ENCODE measurements at places on chromosomes 7 and 10. TPM values are rescaled to one million over a fixed set of nuclear protein-coding genes. Genes with fewer than 3 reads are reported as not detected.

The STEAP2 gene
- 29.1 TPM for total RNA-seq

GRCh38 chr10:29313071-29313470, 24.2 kb downstream of the LYZL1 start:
- no peak overlapping the region for H3K4me3 ChIP-seq
- H3K4me1 ChIP-seq = no peaks in the 10 kb centered on the region
- no peak overlapping the region for H3K27ac ChIP-seq
- no peak for DNase-seq

GRCh38 chr10:114715171-114715670, 57.1 kb upstream of the ABLIM1 start:
- no peaks in the 10 kb centered on the region for H3K36me3 ChIP-seq
- no peak overlapping the region for H3K4me3 ChIP-seq
- no peak for DNase-seq
- H3K27me3 ChIP-seq = no peaks in the 10 kb centered on the region
- no peaks in the 10 kb centered on the region for H3K4me1 ChIP-seq

The ADAM22 gene
- 1.7 TPM for total RNA-seq

GRCh38 chr10:15225511-15225910, 57.0 kb upstream of the NMT2 start:
- no peak overlapping the region for H3K27ac ChIP-seq
- no peaks in the 10 kb centered on the region for H3K4me1 ChIP-seq
- DNase-seq = no peak
- no peaks in the 10 kb centered on the region for H3K36me3 ChIP-seq
- H3K27me3 ChIP-seq = no peaks in the 10 kb centered on the region

- no peaks in the 10 kb centered on the region for H3K27me3 ChIP-seq
- no peaks in the 10 kb centered on the region for H3K36me3 ChIP-seq
- H3K27ac ChIP-seq = no peak overlapping the region
- H3K4me3 ChIP-seq = no peak overlapping the region
- no peak for DNase-seq
- no peaks in the 10 kb centered on the region for H3K4me1 ChIP-seq
These were observed 80.2 kb downstream of the VWDE start for GRCh38 chr7:12323415-12323814.

DNA sequence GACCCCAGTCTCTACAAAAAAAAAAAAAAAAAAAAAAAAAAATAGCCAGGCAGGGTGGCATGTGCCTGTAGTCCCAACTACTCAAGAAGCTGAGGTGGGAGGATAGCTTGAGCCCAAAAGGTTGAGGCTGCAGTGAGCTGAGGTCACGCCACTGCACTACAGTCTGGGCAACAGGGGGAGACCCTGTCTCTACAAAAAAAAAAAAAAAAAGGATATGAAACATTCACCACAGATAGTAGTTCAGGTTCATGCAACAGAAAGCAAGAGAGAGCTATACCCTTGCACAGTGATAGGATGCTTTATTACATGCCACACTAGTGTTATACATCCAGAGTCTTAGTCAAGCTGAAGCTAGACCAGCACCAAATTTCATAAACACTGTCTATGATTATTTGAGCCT, 148.4 kb upstream of the KAT6B start:
- H3K36me3 ChIP-seq = no peaks in the 10 kb centered on the region
- no peak overlapping the region for H3K4me3 ChIP-seq
- no peaks in the 10 kb centered on the region for H3K27me3 ChIP-seq
- H3K4me1 ChIP-seq = no peaks in the 10 kb centered on the region
- DNase-seq = no peak

DNA sequence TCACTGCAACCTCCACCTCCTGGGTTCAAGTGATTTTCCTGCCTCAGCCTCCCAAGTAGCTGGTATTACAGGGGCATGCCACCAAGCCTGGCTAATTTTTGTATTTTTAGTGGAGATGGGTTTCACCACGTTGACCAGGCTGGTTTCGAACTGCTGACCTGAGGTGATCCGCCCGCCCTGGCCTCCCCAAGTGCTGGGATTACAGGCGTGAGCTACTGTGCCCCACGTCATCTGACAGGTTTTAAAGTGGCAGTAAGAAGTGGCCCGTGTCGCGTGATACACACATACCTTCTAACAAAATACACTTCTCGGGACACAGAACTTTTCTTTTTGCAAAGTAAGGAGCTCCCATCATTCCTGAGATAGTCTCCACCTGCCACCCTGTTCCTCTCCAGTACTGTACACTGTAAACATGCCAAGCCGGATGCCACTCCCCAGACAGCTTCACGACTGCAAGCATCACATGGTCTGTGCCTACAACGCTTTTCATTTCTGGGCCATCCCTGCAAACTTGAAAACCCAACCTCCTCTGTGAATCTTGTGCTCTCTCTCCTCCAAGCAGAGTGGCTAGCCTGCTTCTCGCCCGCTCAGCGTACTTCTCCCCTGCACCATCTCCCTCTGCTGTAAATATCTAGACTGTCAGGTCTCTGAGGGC, 256.3 kb upstream of the KLF14 start:
- no peak overlapping the region for H3K4me3 ChIP-seq
- DNase-seq = no peak
- H3K27ac ChIP-seq = no peak overlapping the region

DNA sequence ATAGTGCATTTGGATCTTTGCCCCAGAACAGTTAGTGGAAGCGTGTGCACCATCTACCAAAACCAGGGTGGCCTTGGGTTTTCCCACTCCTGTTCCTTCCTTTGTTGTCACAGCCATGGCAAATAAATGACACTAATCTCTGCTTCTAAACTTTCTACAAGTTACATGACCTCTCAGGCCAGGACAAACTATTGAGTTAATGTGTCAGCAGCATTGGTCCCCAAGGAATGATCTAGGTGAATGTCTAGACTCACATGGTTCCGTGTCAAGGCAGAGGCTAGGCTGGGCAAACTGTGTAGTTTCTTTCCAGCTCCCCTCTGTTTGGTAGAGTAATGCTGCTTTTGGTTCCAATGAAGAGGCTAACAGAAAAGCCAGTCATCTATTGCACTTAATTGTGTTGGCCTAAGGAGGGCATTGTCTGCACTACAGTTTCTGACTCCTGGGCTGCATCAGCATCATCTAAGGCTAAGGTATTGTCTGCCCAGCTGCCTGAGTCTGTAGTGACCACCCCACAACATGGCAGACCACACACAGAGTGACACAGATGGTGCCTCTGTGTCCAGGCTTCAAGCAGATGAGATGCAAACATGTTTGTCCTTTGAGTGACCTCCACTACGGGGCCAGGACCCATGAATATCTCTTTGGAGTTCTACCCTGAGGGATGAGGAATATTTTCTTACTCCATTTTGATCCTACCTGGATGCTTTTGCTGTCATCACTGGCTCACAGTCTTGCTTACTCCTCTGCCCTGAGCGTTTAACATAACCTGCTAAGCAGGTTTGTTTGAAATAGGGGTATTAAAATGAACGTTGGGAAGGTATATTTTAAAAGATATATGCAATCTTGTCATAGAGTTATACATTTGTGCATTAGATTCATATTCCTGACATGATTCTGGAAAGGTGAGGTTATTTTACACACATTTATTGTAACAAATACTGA, 1.7 kb downstream of the CYP3A4 start:
- H3K27me3 ChIP-seq = no peaks in the 10 kb centered on the region
- H3K27ac ChIP-seq = no peak overlapping the region
- H3K36me3 ChIP-seq = no peaks in the 10 kb centered on the region
- H3K4me1 ChIP-seq = no peaks in the 10 kb centered on the region
- no peak overlapping the region for H3K4me3 ChIP-seq

GRCh38 chr10:35613597-35614226, 8.6 kb downstream of the GJD4 start:
- H3K27ac ChIP-seq = no peak overlapping the region
- peaks cover 2% of the 10 kb centered on the region for H3K27me3 ChIP-seq
- no peak for DNase-seq

DNA sequence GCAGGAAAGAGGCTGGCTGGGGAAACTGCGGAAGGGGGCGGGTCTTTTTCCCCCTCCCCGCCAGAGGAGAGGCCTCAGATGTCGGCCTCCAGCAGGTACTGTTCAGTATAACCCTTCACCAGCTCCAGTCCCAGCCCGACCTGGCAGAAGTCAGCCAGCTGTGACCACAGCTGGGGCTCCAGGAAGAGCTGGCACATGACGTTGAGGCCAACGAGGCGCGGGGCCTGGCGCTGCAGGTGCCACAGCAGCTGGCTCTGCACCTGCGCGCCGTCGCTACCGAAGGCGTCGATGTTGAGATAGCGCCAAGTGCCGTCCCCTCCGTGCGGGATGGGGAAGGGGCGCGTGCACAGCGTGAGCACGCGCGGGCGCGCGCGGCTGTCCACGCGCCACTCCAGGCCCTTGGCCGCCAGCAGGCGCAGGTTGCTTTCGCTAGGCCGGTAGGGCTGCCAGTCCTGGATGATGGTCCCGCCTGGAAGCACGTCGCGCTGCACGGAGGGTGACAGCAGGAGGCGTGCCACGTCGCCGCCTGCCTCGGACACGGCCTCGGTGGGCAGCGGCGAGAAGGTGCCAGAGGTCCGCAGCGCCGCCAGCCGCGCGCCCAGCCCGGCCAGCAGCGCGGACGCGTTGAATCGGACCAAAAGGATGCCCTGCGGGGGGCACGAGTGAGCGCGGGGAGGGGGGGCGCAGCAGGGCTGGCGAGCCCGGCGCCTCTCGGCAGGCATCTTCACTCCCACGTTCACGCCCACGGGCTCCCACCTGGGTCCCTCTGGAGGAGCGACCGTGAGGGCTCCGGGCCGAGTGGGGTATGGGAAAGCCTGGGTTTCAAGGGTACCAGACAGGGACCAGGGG, 6.9 kb upstream of the VGF start:
- no peak overlapping the region for H3K4me3 ChIP-seq
- H3K4me1 ChIP-seq = no peaks in the 10 kb centered on the region
- no peak for DNase-seq
- no peak overlapping the region for H3K27ac ChIP-seq
- peaks cover 71% of the 10 kb centered on the region for H3K27me3 ChIP-seq

The SFTPA1 gene
- not detected for total RNA-seq
